ENCODE measurements at places on chromosomes 12 and 14. TPM values are rescaled to one million over a fixed set of nuclear protein-coding genes. Genes with fewer than 3 reads are reported as not detected.

- DNase-seq, result no peak
Measured at GRCh38 chr12:46246021-46246700, 22.7 kb downstream of the SLC38A1 start.

- DNase-seq, result no peak
Measured at GRCh38 chr12:867905-868304, 81.6 kb downstream of the RAD52 start.

- DNase-seq, result no peak
Measured at GRCh38 chr14:105745433-105746123, 219.2 kb downstream of the TMEM121 start.

GRCh38 chr12:103313894-103314293, 181.9 kb downstream of the C12orf42 start:
- no peak for DNase-seq

- DNase-seq, result no peak
Measured at GRCh38 chr14:84804895-84805294, 725.0 kb upstream of the FLRT2 start.

- no peak for DNase-seq
Measured at GRCh38 chr14:90042496-90043252, 19.1 kb upstream of the KCNK13 start.

- DNase-seq, result no peak
Measured at GRCh38 chr12:76117067-76117691, 32.7 kb upstream of the NAP1L1 start.

DNA sequence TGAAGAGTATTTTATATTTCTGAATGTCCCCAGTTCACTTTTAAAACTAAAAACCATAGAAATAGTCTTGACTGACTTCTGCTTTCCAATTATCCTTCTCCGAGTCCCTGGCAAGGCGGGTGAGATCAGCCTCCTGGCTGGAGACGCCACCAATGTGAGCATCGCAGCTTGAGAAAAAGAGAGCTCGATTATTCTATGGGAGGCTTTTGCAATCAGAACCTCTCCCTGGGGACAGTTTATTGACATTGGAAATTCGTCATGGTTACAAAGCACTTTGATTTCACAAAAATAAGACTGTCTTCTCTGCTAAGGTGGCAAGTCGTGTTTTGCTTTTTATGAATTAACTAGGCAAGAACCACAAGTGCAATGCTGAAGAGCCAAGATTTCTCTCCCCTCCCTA, 23.6 kb upstream of the GPHB5 start:
- DNase-seq, result no peak

DNA sequence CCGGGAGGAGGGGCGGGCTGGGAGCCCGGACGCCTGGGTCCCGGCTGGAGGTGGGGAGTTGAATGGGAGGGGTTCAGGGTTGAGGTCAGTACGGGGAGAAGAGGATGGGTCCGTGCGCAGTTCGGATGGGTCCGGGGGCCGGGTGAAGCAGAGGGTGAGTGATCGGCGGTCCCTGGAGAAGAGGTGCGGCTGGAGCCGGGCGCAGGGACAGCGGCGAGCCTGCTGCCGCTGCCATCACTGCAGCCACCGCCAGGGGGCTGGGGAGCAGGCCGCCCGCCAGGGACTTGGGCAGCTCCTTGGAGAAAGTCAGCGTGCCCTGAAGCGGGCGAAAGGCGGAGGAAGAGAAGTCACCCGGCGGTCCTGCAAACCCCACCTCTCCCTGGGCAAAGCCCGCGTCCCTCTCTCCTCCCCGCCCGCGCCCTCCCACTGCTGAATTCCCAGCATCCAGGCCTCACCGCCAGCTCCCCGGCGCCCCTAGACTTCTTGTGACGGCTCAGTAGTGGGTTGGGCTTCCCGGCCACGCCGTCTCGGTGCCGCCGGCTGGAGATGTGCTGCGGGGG, 6.0 kb upstream of the GPR84 start:
- peak; percentile 77 for DNase-seq

GRCh38 chr14:100664231-100664630, 62.5 kb upstream of the DLK1 start:
- no peak for DNase-seq

GRCh38 chr14:63853831-63854293, 1.1 kb downstream of the SYNE2 start:
- peak; percentile 68 for DNase-seq

ALDH1L2 gene
- polyA plus RNA-seq, result 0.75 TPM

SLC25A21 gene
- 3.3 TPM for polyA plus RNA-seq

Measured in renal pelvis (tissue), 12 donors.